Thymus (tissue), 14 donors: ENCODE measurements at places on chromosomes 16 and 17. TPM values are rescaled to one million over a fixed set of nuclear protein-coding genes. Genes with fewer than 3 reads are reported as not detected.

Gene HAP1
- total RNA-seq, result 0.33 TPM

Gene CTRL
- 0.61 TPM for total RNA-seq

Gene CACNG3
- total RNA-seq, result under 0.01 TPM

Gene CCL23
- 0.61 TPM for total RNA-seq

Gene ZNF830
- 21.9 TPM for total RNA-seq

Gene RUNDC1
- total RNA-seq, result 7.1 TPM

Gene CDH5
- total RNA-seq, result 7.5 TPM

Gene CPHXL2
- not detected for total RNA-seq

Gene NOTUM
- total RNA-seq, result 0.66 TPM
